ENCODE measurements at places on chromosomes 1 and 21.

DNA sequence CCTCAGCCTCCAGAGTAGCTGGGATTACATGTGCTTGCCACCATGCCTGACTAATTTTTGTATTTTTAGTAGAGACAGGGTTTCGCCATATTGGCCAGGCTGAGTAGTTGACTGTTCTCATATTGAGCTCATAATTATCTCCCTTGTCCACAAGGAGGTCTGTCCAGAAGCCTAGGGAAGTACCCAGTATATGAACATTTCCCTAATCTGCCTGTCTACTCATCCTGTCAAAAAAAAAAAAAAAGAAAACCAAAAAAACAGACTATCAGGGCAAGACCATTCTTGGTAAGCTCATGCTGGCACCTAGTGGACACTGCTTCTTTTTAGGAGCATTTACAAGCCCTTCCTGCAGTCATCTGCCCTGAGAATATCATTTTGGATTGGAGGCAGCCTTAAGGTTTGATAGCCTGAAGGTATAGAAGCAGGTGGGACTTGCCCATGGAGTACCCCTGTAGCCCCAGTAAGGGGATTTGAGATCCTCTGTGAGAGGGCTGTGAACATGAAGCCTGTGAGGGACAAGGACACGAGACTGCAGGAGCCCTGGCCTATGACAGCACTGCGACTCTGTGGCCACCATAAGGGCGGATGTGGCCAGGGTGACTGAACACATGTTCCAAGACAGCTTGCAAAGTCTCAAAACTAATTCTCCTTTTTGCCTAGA lies 10.8 kb upstream of the DUSP12 start:
- peak; percentile 45 for DNase-seq

GRCh38 chr1:91680556-91681155 lies 180.0 kb downstream of the CDC7 start:
- no peak for DNase-seq

GRCh38 chr1:53259932-53260331 lies 21.6 kb upstream of the MAGOH start:
- no peak for DNase-seq

- no peak for DNase-seq
These were observed 1.7 kb downstream of the CFAP410 start for GRCh38 chr21:44337449-44337848.

DNA sequence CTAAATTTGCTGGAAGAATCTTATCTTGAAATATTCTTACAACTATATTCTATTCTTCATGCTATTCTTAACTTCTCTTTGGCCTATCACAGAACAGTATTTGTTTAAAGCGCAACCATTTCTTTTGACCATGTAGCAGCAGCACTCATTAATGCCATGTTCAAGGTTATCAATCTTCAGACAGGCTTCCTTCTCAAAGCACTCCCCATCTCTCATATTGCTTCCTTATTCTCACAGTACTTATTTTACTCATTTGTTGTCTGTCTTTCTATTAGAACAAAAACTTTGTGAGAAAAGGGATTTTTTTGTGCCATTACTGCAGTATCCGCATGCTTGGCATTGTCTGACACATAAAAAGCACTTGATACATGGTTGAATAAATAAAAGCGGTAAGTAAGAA lies 89.7 kb downstream of the ATP1B1 start:
- no peak for DNase-seq

DNA sequence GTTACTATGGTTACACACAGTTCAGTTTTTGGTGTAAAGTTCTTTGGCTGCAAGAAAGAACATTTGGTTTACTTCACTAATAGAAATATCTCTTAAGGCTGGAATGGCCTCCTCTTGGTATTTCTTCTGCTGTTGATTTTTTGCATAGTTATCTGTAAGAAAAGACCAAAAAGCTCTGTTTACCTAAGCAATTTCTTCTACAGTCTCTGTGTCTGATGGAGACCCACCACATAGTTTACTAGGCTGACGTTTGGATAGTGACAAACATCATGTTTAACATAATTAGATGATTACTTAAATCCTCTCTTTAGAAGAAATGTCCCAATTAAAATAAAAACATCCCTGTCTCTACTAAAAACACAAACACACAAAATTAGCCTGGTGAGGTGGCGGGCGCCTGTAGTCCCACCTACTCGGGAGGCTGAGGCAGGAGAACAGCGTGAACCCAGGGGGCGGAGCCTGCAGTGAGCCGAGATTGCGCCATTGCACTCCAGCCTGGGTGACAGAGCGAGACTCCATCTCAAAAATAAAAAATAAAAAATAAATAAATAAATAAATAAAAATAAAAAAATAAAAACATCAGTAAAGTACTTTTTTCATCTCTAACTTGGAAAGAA lies 7.2 kb downstream of the PIGP start:
- DNase-seq, result no peak

DNA sequence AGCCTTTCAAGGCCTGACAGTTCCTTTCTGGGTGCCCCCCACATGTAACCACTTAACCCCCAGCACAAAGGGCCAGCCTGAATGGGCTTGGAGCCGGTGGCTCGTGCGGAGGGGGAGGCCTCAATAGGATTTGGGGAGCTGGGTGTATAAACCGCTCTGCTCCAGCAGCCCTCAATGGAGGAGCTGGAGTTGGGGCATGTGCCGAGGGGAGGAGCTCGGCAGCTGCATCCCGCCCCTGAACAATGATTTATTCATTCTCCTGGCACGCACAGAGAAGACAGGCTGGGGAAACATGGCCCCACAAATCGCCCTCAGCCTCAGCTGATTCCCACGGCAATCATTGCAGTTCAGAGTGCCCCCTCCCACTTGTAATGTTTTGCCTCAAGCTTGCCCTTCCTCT lies 6.9 kb upstream of the C1orf216 start:
- no peak for DNase-seq

DNA sequence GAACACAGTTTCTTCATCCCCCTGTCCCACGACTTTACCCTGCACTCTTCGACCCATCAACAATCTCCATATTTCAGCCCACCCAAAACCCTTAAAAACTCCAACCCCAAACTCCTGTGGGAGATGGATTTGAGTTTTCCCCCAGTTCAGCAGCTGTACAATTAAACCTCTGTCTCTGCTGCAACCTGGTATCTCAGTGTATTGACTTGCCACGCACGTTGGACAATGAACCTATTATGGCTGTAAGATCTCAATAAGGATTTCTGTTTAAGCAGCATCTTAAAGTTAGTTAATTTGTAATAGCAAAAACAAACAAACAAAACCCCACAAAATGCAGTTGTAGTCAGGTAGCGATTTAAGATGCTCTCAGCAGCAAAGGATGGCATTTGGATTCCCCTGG lies 119.1 kb downstream of the TGFBR3 start:
- DNase-seq, result no peak

- no peak for DNase-seq
These were observed 9.2 kb upstream of the PLEKHG5 start for GRCh38 chr1:6500544-6501278.

DNA sequence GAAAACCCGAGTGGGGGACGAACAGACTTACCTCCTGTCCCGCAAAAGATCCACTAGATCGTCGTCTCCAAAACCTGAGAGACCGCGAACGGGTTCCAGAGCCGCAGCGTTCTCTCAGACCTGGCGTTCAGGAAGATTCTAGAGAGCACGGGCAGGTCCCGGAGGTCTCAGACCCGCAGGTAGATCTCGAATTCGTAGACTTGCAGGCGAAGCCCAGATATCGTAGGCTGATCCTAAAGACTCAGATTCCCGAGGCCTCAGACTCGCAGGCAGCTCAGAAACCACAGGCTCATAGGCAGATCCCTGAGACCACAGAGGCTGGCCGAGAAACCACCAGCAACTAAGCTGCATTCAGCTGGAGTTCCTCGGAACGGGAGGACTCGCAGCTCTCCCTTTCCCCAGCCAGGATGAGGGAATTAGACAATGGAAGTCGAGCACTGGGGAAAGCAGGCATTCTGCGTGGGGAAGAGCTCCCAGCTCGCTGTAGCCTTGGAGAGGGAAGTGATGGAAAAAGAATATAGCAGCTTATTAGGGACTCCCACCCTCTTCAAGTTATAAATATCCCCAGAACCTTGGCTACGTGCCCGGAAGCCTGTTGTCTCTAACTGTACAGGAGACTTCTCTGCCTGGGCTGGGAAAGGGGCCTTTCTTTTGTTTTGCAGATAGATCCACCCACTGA lies at the start of gene ZNF436:
Gene ZNF436 (minus strand): TSS at position 502 of the 679 bp plus-strand sequence. CDS start 1,831 bp downstream, outside the sequence.
- no peak for DNase-seq

- no peak for DNase-seq
These were observed 17.4 kb downstream of the NDUFS5 start for GRCh38 chr1:39043513-39043912.

DNA sequence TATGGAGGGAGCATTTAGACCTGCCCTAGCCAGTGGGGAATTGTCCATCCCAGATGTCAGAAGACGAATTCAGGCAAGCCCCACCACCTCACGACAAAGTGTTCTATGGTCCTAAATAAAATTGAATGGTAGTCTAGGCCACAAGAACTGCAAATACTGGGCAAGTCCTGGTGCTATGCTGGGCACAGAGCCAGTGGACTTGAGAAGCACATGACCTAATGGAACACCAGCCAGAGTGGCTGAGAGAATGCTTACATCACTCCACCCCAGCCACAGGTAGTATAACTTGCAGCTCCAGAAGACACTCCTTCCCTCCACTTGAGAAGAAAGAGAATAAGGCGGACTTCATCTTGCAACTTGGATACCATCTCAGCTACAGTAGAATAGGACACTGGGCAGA lies 567.3 kb upstream of the CXADR start:
- DNase-seq, result no peak

All from GM10248 (cell line).